ENCODE measurements at places on chromosomes 12 and 14. TPM values are rescaled to one million over a fixed set of nuclear protein-coding genes. Genes with fewer than 3 reads are reported as not detected.

DNA sequence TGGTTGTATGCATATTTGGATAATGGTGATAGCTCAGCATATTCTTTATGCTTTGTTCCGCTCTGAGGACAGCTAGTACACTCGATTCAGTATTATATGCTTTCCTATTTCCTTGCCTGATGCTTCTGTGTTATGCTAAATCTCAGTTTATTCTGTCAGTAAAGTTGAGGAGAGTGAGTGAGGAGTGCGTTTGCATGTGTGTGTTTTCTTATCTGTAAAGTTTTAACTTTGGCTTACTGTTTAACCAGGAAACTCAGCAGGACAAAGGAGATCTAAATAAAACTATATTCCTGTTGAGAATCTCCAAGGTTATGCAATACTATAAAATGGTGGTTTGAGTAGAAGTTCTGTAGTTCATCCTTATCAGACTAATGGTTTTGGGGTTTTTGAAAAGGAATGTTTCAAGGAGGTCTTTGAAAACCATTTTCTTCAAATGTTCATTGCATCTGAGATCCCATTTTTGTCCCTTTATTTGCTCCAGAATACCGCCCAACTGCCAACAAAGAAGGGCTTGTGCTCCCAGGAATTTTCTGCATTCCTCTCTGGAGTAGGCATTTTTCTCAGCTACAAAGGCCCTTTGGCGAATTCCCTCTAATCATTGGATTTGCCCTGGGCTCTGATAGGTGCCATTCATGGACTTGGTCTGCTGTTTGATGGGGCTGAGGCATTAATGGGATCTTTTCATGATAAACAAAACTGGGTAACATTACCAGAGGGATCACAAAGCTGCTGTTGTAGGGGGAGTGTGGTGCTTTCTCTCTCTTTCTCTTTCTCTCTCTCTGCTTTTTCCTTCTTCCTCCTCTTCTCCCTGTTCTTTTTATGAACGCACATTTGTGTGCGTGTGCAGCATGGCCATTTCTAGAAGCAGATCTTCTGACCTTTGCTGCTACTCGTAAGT lies 71.7 kb downstream of the HMGA2 start:
- no peaks in the 10 kb centered on the region for H3K36me3 ChIP-seq
- peak overlapping the region; percentile 40 for H3K4me3 ChIP-seq
- no peaks in the 10 kb centered on the region for H3K27me3 ChIP-seq
- peaks cover 92% of the 10 kb centered on the region for H3K4me1 ChIP-seq

DNA sequence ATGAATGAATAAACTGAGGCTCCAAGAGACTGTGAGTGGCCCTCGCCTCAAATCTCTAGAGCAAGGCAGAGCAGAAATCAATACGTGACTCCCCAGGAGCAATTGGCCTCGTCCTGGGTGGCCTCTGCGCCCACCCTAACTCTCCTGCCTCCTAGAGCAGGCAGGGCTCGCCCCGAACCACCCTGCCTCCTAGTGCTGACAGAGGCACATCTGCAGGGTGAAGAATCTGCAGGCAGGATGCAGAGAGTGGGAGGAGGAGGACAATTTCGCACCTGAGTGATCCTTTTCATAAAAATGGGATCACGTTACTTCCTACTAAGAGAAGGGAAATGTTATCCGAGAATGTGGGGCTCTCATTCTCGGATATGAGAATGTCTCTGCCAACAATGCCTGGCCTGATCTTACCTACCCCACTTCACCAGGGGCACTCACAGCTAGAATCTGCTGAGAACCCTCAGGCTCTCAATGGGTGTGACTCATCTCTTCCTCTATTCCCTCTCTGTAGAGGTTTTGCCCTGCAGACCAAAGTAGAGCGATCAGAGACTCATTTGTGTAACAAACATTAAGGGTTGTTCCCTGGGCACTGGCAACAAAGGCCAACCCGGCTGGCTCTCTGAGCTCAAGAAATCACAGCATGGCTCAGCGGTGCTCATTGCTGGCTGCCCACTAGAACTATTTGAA lies 61.7 kb upstream of the BCL2L14 start:
- DNase-seq = no peak
- H3K4me1 ChIP-seq = peaks cover 21% of the 10 kb centered on the region
- H3K27me3 ChIP-seq = peaks cover 2% of the 10 kb centered on the region

- H3K27ac ChIP-seq = no peak overlapping the region
- peaks cover 14% of the 10 kb centered on the region for H3K27me3 ChIP-seq
- H3K4me1 ChIP-seq = peaks cover 13% of the 10 kb centered on the region
- no peak overlapping the region for H3K4me3 ChIP-seq
These were observed 10.0 kb upstream of the ITGA5 start for GRCh38 chr12:54429014-54429471.

- H3K27ac ChIP-seq = no peak overlapping the region
- H3K36me3 ChIP-seq = no peaks in the 10 kb centered on the region
- peaks cover 39% of the 10 kb centered on the region for H3K27me3 ChIP-seq
- peak; percentile 81 for DNase-seq
- peaks cover 5% of the 10 kb centered on the region for H3K4me1 ChIP-seq
- no peak overlapping the region for H3K4me3 ChIP-seq
These were observed 10.9 kb downstream of the LRTM2 start for GRCh38 chr12:1830981-1831963.

DNA sequence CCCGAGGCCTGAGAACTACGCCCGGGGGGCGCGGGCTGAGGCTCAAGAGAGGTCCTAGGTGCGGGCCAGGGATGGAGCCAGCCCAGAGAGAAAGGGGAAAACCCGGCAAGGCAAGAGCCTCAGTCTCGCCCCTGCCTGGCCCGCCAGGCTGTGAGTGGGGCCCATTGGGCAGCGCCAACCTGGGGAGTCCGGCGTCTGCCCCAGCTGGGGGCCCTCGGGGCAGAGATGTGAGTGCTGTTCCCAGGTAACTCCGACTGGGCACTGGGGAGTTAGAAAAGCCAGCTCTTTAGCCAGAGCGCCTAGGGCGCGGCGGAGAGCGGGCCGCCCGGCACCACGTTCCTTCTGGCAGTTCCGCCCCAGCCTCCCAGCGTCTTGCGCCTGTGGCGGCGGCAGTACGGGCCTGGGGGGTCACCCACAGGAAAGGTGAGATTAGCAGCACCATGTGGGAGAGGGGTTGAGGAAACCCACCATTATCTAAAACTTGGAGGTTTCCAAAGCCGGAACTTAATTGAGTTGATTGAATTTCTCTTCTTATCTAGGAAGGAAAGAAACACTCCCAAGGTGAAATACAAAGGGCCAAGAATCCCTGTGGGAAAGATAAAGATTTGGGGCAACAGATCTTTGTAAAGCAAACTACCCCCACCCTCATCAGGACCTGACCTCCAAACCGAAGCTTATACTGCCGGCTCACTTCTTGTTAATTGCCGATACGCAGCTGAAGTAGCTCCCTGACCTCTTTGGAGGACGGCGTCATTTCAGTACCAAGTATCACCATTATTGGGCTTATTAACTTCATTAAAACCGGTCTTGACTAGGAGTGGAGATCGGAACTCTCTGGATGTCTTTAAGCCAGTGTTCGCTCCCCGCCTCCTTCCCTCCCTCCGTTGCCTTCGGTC lies 11.6 kb downstream of the OTX2 start:
- peaks cover 84% of the 10 kb centered on the region for H3K27me3 ChIP-seq
- no peak for DNase-seq
- no peaks in the 10 kb centered on the region for H3K36me3 ChIP-seq
- H3K4me3 ChIP-seq = no peak overlapping the region
- peaks cover 3% of the 10 kb centered on the region for H3K4me1 ChIP-seq

DNA sequence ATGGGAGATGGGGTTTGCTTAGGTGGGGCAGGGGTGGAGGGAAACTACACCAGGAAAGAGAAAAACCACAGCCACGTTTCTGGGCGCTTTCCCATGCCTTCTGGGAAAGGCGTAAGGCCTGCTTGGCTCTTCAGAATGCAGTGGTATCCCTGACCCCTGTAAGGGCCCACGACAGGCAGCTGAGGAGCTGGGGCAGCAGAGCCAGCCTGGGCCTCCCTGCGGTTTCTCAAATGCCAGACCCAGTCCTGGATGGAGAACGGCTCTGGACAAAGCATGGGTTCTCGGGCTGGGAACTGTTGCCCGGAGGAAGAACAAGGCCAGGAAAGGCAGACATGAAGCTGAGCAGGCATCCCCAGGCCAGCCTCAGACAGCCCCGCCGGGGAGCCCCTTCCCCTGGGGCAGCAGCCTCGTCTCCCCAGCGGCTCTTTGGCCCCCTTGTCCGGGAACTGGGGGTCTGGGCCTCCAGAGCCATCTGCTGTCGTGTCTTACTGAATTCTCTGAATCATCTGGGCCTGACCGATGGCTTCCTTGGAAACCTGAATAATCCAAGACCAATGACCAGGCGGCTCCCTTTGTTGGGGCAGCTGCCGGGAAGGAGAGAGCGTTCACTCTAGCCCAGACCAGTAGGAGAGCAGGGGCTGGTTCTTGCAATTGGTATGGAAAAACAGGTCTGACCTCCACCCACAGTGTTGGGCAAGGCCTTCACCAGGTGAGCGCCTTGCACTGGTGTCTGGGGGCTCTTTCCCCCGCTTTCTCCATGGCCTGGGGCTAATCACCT lies 64.0 kb upstream of the RIN3 start:
- H3K27ac ChIP-seq = no peak overlapping the region
- no peaks in the 10 kb centered on the region for H3K27me3 ChIP-seq
- no peak overlapping the region for H3K4me3 ChIP-seq
- peaks cover 16% of the 10 kb centered on the region for H3K4me1 ChIP-seq

DNA sequence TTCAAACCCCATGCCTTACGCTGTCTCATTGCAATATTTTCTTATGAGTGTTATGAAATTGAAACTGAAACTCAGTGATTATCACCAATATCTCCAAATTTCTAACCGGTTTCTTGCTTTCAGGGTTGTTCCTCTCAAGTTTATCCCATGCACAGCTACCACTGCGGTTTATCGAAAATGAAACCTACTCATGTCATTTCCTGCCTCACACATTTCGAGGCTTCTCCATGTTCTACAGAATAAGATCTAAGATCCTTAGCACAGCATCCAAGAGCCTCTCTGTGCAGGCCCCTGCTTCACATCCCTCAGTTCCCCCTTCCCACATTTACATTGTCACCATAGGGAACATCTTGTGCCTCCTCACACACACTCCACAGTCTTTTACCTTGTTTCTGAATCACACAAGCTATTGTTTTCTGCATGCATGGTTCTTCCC lies 45.5 kb upstream of the FAR2 start:
- no peak overlapping the region for H3K4me3 ChIP-seq
- DNase-seq = no peak
- H3K27ac ChIP-seq = no peak overlapping the region
- peaks cover 2% of the 10 kb centered on the region for H3K36me3 ChIP-seq
- H3K27me3 ChIP-seq = peaks cover 1% of the 10 kb centered on the region

- peaks cover 9% of the 10 kb centered on the region for H3K4me1 ChIP-seq
- H3K4me3 ChIP-seq = no peak overlapping the region
- no peak for DNase-seq
- no peak overlapping the region for H3K27ac ChIP-seq
- no peaks in the 10 kb centered on the region for H3K36me3 ChIP-seq
These were observed 38.3 kb downstream of the MYO1H start for GRCh38 chr12:109386059-109386433.

DNA sequence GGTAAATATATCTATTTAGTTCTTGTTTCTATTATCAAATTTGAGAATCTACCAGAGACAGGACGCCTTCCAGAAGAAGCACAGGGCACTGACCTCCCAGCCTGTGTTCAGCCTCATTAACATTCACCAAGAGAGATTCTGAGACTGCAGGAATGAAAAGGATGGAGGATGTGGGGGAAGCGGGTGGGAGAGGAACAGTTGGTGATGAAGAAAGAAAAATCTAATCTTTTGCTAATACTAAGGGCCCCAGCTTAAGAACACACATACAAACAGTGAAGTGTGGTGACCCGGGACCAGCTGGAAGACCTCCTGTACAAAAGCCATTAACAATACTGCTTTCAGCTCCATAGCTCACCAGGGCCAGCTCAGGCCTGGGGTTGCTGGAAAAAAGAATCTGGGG lies 160.5 kb downstream of the NUAK1 start:
- H3K4me1 ChIP-seq = peaks cover 23% of the 10 kb centered on the region
- H3K4me3 ChIP-seq = no peak overlapping the region
- H3K36me3 ChIP-seq = no peaks in the 10 kb centered on the region
- no peak overlapping the region for H3K27ac ChIP-seq
- no peak for DNase-seq

- H3K4me3 ChIP-seq = no peak overlapping the region
- peaks cover 16% of the 10 kb centered on the region for H3K4me1 ChIP-seq
- no peak for DNase-seq
- no peaks in the 10 kb centered on the region for H3K27me3 ChIP-seq
These were observed 311.2 kb downstream of the CACNA1C start for GRCh38 chr12:2363836-2364609.

DNA sequence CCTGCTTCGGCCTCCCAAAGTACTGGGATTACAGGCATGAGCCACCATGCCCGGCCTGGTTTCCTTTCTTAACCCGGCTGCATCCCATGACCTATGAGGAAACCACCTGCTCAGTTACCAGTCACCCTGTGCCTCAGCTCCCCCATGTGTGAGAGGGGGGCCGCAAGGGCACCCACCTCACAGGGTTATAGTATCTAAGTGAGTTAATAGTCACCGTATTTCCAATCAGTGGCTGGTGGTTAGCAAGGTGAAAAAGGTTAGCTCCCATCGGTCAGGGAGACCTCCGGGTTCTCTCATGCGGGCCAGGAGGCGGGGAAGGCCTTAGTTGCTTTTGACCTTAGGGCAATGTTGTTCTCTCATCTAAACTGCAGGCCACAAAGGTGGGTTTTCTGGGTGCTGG lies 6.7 kb downstream of the LRP1 start:
- no peak for DNase-seq
- peaks cover 98% of the 10 kb centered on the region for H3K4me1 ChIP-seq
- H3K27ac ChIP-seq = peak overlapping the region; percentile 91
- H3K36me3 ChIP-seq = peaks cover 12% of the 10 kb centered on the region

- no peak overlapping the region for H3K27ac ChIP-seq
- H3K36me3 ChIP-seq = no peaks in the 10 kb centered on the region
- H3K27me3 ChIP-seq = no peaks in the 10 kb centered on the region
- no peaks in the 10 kb centered on the region for H3K4me1 ChIP-seq
- no peak for DNase-seq
- no peak overlapping the region for H3K4me3 ChIP-seq
These were observed 19.0 kb upstream of the CLEC2A start for GRCh38 chr12:9951026-9951675.

- H3K4me1 ChIP-seq = peaks cover 53% of the 10 kb centered on the region
- no peaks in the 10 kb centered on the region for H3K27me3 ChIP-seq
- H3K36me3 ChIP-seq = peaks cover 12% of the 10 kb centered on the region
These were observed 1.5 kb downstream of the IRF2BPL start for GRCh38 chr14:77026930-77027537.

DNA sequence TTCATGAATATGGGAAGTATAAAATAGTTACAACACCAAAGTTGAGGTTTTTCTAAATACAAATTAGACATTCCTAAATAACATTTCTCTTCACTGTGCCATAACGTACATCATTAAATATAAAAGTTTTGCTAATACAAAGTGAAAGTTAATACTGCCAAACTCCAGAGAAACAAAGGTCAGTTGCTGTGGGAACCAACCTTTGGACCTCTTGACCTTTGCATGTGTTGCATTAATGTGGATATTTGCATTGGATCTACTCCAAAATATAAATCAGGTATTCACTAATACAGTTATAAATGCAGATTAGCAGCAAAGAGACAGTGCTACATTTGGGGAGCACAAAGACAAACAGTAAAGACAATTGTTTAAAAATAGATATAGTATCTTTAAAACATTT lies 366.0 kb upstream of the USP15 start:
- H3K27ac ChIP-seq = no peak overlapping the region
- peaks cover 3% of the 10 kb centered on the region for H3K27me3 ChIP-seq
- DNase-seq = no peak
- H3K4me3 ChIP-seq = no peak overlapping the region
- H3K4me1 ChIP-seq = no peaks in the 10 kb centered on the region
- H3K36me3 ChIP-seq = no peaks in the 10 kb centered on the region

The C12orf42 gene
- total RNA-seq = not detected

The STAC3 gene
- total RNA-seq = 1.1 TPM

The KRT79 gene
- total RNA-seq = 0.31 TPM

The INHBE gene
- 8.4 TPM for total RNA-seq

The DDX23 gene
- total RNA-seq = 71.1 TPM

The HPD gene
- total RNA-seq = not detected
